Lung (tissue), 17 donors: ENCODE measurements at places on chromosomes 16 and 17. TPM values are rescaled to one million over a fixed set of nuclear protein-coding genes. Genes with fewer than 3 reads are reported as not detected.

GAST gene
- polyA plus RNA-seq, result not detected

KRT222 gene
- polyA plus RNA-seq, result 0.10 TPM

MMP25 gene
- polyA plus RNA-seq, result 6.2 TPM

CX3CL1 gene
- polyA plus RNA-seq, result 24.9 TPM

ATAD5 gene
- polyA plus RNA-seq, result 0.63 TPM

ACSM5 gene
- 1.1 TPM for polyA plus RNA-seq

MCRIP2 gene
- polyA plus RNA-seq, result 45.0 TPM

TBC1D3G gene
- not detected for polyA plus RNA-seq

KRTAP4-3 gene
- not detected for polyA plus RNA-seq

SPATA32 gene
- 0.08 TPM for polyA plus RNA-seq

PPP1R1B gene
- 26.7 TPM for polyA plus RNA-seq

TCAP gene
- polyA plus RNA-seq, result 1.2 TPM

SEZ6 gene
- 0.07 TPM for polyA plus RNA-seq

SLC52A1 gene
- polyA plus RNA-seq, result 0.71 TPM

OTOP2 gene
- not detected for polyA plus RNA-seq

RASD1 gene
- polyA plus RNA-seq, result 13.5 TPM

ASPHD1 gene
- polyA plus RNA-seq, result 3.2 TPM

TEKT1 gene
- 9.3 TPM for polyA plus RNA-seq

CXCL16 gene
- polyA plus RNA-seq, result 252 TPM

KRT37 gene
- not detected for polyA plus RNA-seq

ACE gene
- 22.1 TPM for polyA plus RNA-seq

GPS1 gene
- polyA plus RNA-seq, result 99.8 TPM

B3GNT9 gene
- 8.4 TPM for polyA plus RNA-seq

LPO gene
- polyA plus RNA-seq, result not detected

KRTAP4-6 gene
- not detected for polyA plus RNA-seq

KIF22 gene
- polyA plus RNA-seq, result 22.1 TPM

MYL11 gene
- polyA plus RNA-seq, result 3.9 TPM

FBXW10 gene
- 0.35 TPM for polyA plus RNA-seq

TTC19 gene
- polyA plus RNA-seq, result 19.1 TPM

MT1F gene
- polyA plus RNA-seq, result 10.9 TPM

ATP2A1 gene
- 0.35 TPM for polyA plus RNA-seq

SUPT6H gene
- 32.4 TPM for polyA plus RNA-seq

CTF1 gene
- 3.3 TPM for polyA plus RNA-seq

CDC42EP4 gene
- 52.2 TPM for polyA plus RNA-seq

KRT26 gene
- polyA plus RNA-seq, result not detected

BRIP1 gene
- 0.21 TPM for polyA plus RNA-seq

ABCC11 gene
- 0.08 TPM for polyA plus RNA-seq

CNTNAP1 gene
- polyA plus RNA-seq, result 5.4 TPM

BIRC5 gene
- 2.8 TPM for polyA plus RNA-seq

TMC7 gene
- polyA plus RNA-seq, result 2.7 TPM
